ENCODE measurements at places on chromosomes 5 and 9. TPM values are rescaled to one million over a fixed set of nuclear protein-coding genes. Genes with fewer than 3 reads are reported as not detected.

GFPT2 gene
- 17.5 TPM for total RNA-seq

C5orf58 gene
- not detected for total RNA-seq

CAMK4 gene
- total RNA-seq, result 28.8 TPM

BARHL1 gene
- not detected for total RNA-seq

CA9 gene
- total RNA-seq, result 0.88 TPM

ACTBL2 gene
- total RNA-seq, result not detected

LCN15 gene
- total RNA-seq, result not detected

NUTM2G gene
- total RNA-seq, result not detected

ARL14EPL gene
- not detected for total RNA-seq

MRPS30 gene
- total RNA-seq, result 158 TPM

SPATA24 gene
- total RNA-seq, result 2.8 TPM

TBC1D9B gene
- 62.9 TPM for total RNA-seq

PCDHB14 gene
- 13.5 TPM for total RNA-seq

SPAAR gene
- total RNA-seq, result 0.33 TPM

ARID3C gene
- not detected for total RNA-seq

CCIN gene
- 0.60 TPM for total RNA-seq

ZNF618 gene
- total RNA-seq, result 29.5 TPM

GABRG2 gene
- 19.2 TPM for total RNA-seq

LRRC19 gene
- total RNA-seq, result not detected

LAMC3 gene
- 9.9 TPM for total RNA-seq

STOM gene
- total RNA-seq, result 100 TPM

HTR4 gene
- total RNA-seq, result 0.27 TPM

CDH6 gene
- total RNA-seq, result 36.2 TPM

CRB2 gene
- 36.4 TPM for total RNA-seq

PLPP1 gene
- 120 TPM for total RNA-seq

TMEM38B gene
- 31.1 TPM for total RNA-seq

ENTPD8 gene
- 0.60 TPM for total RNA-seq

PANK3 gene
- 95.7 TPM for total RNA-seq

ASPN gene
- 81.0 TPM for total RNA-seq

CTXN3 gene
- 4.0 TPM for total RNA-seq

NOP16 gene
- total RNA-seq, result 4.5 TPM

SLC36A2 gene
- total RNA-seq, result not detected

IRX1 gene
- 13.0 TPM for total RNA-seq

EPB41L4B gene
- total RNA-seq, result 8.9 TPM
